ENCODE measurements at places on chromosomes 12 and 14. TPM values are rescaled to one million over a fixed set of nuclear protein-coding genes. Genes with fewer than 3 reads are reported as not detected.

DNA sequence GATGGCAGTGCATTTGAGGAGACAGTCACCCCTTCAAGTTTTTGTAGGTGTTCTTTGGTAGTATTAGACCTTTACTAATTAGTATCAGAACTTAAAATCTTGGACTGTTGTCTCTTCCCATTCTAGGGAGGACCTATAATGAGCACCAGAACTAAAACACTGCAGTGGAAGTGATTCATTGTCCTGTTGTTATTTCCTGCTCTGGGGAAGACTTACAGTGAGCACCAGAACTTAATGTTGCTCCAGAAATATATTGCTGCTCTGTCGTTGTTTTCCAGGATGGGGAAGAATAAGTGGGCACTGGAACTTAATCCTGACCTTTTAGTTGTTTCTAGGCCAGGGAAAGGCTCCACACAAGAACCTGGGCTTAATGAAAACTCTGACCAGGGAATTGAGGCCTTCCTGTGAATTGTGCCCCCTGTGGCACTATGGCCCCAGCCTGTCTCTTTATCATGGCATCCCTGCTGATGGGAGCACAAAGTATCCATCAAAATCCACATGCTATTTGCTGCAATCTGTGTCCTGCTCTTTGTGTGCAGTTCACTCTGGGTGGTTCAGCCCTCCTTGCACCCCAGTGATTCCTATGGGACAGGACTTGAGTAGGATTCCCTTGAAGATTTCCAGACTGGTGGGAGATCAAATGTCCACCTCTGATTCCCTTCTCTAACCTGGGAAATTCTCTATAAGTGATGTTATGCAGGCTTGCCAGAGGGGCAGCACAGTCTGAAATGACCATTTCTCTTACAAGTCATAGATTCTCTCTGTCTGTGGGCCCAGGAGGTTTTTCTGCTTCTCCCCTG lies 175.8 kb downstream of the PAWR start:
- H3K4me3 ChIP-seq, result no peak overlapping the region
- H3K4me1 ChIP-seq, result peaks cover 6% of the 10 kb centered on the region

TRPV4 gene
- total RNA-seq, result 4.9 TPM

DNA sequence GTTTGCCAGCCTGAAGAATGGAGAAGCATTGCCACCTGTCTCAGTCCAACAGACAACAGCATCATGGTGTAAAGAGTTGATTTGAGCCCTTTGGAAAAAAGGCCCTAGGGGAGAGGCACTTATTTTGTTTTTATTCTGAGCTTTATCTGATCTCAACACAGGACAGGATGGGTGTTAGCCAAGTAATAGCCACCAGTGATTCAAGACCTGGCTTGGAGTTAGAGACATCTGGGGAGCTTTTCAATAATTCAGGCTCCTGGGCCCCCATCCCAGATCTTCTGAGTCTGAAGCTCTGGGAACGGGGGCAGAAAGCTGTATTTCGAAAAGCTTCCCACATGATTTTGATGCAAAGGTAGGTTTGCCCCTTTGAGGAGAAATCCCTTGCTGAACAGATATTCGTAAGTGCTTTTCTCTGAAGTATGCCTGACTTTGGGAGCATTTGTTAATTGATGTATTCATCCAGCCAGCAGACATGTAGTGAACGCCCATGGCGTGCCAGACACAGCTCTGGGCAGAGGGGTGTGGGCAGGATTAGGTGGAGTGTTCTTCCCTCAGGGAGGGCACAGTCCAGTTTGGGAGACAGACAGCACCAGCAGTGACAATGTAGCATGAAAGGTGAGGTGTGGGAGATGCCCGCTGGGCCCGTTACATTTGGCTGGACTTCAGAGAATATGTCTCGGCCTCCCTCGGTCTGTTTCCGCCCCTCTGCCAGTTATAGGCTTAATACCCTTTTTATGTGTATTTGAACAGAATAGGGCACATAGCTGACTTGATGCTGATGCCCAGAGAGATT lies 72.5 kb downstream of the TSPAN9 start:
- H3K27ac ChIP-seq, result no peak overlapping the region
- no peak overlapping the region for H3K4me3 ChIP-seq
- H3K4me1 ChIP-seq, result peaks cover 9% of the 10 kb centered on the region
- no peaks in the 10 kb centered on the region for H3K27me3 ChIP-seq
- no peak for DNase-seq

GRCh38 chr12:103799504-103799856 lies 41.6 kb downstream of the NT5DC3 start:
- no peaks in the 10 kb centered on the region for H3K4me1 ChIP-seq
- no peaks in the 10 kb centered on the region for H3K27me3 ChIP-seq
- no peak overlapping the region for H3K4me3 ChIP-seq
- H3K36me3 ChIP-seq, result peaks cover 42% of the 10 kb centered on the region

LTA4H gene
- 144 TPM for total RNA-seq

FKBP3 gene
- 157 TPM for total RNA-seq

GRCh38 chr12:58818546-58818945 lies 101.8 kb downstream of the LRIG3 start:
- H3K27me3 ChIP-seq, result no peaks in the 10 kb centered on the region
- H3K4me3 ChIP-seq, result no peak overlapping the region
- H3K4me1 ChIP-seq, result no peaks in the 10 kb centered on the region
- DNase-seq, result no peak
- H3K27ac ChIP-seq, result no peak overlapping the region
- H3K36me3 ChIP-seq, result no peaks in the 10 kb centered on the region

DNA sequence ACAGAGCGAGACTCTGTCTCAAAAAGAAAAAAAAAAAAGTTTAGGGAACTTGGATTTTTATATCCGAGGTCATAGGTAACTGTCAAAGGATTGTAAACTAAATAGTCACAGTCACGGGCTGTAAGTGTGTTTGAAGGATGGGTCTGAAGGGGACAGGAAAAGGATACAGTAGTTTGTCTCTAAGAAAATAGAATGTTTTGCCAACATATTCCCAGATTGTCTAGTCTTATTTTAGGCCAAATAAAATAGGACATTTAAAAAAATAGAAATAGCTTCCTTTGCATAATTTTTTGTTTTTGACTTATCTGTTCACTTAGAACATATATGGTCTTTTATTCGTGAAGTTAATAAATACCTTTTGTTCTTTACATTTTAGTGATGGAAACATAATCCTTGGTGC lies 24.2 kb upstream of the REP15 start:
- H3K36me3 ChIP-seq, result no peaks in the 10 kb centered on the region
- H3K27ac ChIP-seq, result no peak overlapping the region
- no peaks in the 10 kb centered on the region for H3K27me3 ChIP-seq
- H3K4me3 ChIP-seq, result no peak overlapping the region
- H3K4me1 ChIP-seq, result no peaks in the 10 kb centered on the region

NINJ2 gene
- total RNA-seq, result 0.24 TPM

DNA sequence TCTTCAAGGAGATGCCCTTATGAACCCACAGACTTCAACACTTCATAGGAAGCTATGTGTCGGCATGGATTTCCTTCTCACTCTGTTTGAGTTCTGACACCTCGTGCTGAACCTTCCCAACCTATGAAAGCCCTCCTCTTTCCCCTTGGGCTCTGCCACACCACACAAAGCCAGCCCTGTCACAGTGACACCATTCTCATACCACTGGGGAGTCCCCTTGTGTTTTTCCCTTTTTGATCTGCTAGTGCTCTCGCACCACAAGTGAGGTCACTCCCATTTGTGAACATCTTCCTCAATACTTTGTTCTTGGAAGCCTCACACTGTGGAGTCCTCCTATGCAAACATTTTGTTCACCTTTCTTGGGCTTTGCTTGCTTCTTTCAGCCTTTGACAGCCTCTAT lies 264.6 kb upstream of the ALG10 start:
- H3K4me3 ChIP-seq, result no peak overlapping the region
- H3K27me3 ChIP-seq, result no peaks in the 10 kb centered on the region
- H3K27ac ChIP-seq, result no peak overlapping the region
- H3K4me1 ChIP-seq, result no peaks in the 10 kb centered on the region
- no peak for DNase-seq
- H3K36me3 ChIP-seq, result no peaks in the 10 kb centered on the region

CRY1 gene
- 23.5 TPM for total RNA-seq

KRT78 gene
- not detected for total RNA-seq

- H3K27me3 ChIP-seq, result no peaks in the 10 kb centered on the region
- H3K4me1 ChIP-seq, result no peaks in the 10 kb centered on the region
- no peak overlapping the region for H3K4me3 ChIP-seq
- no peak for DNase-seq
- H3K27ac ChIP-seq, result no peak overlapping the region
- H3K36me3 ChIP-seq, result no peaks in the 10 kb centered on the region
These were observed 377.7 kb downstream of the SLC16A7 start for GRCh38 chr12:59973515-59973914.
